CD4-positive, alpha-beta T cell (primary cell): ENCODE measurements at places on chromosomes 6 and 20.

DNA sequence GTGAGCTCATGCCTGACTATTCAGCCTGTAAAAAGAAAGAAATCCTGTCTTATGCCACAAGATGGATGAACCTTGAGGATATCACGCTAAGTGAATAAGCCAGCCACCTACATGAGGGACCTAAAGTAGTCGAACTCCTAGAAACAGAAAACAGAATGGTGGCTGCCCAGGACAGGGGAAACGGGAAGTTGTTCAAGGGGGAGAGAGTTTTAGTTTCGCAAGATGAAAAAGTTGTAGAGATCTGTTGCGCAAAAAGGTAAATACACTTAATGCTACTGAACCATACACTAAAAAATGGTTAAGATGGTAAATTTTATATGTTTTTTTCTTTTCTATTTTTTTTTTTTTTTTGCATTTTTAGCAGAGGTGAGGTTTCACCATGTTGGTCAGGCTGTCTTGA, 74.1 kb upstream of the RALY start:
- no peaks in the 10 kb centered on the region for H3K36me3 ChIP-seq
- no peaks in the 10 kb centered on the region for H3K27me3 ChIP-seq
- peak; percentile 18 for DNase-seq
- no peak overlapping the region for H3K27ac ChIP-seq
- no peak overlapping the region for H3K4me3 ChIP-seq

- no peak for DNase-seq
- H3K27me3 ChIP-seq, result no peaks in the 10 kb centered on the region
- no peak overlapping the region for H3K27ac ChIP-seq
- peaks cover 3% of the 10 kb centered on the region for H3K36me3 ChIP-seq
Measured at GRCh38 chr6:107321793-107322192, 137.6 kb downstream of the PDSS2 start.

- peaks cover 12% of the 10 kb centered on the region for H3K4me1 ChIP-seq
- peak overlapping the region; percentile 15 for H3K4me3 ChIP-seq
- no peaks in the 10 kb centered on the region for H3K36me3 ChIP-seq
Measured at GRCh38 chr6:129280749-129281148, 397.8 kb downstream of the LAMA2 start.

DNA sequence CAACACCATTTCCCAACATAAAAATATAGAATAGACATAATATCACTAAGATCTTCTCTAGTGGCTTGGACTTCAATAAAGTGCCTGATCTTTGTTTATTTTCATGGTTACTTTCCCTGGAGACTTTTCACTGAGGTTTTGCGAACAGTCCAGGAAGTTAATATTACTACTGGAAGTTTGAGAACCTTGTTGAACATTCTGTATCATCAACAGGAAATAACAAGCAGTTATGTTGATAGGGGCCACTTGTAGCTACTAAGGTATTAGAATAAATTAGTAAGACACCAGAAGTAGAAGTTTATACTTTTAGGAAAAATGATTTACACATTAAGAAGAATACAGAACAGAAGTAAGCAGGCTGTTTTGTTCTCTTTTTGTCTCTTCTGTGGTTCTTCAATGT, 180.2 kb downstream of the TFAP2B start:
- no peak for DNase-seq
- H3K27me3 ChIP-seq, result no peaks in the 10 kb centered on the region
- no peak overlapping the region for H3K27ac ChIP-seq
- no peaks in the 10 kb centered on the region for H3K4me1 ChIP-seq
- H3K36me3 ChIP-seq, result no peaks in the 10 kb centered on the region

- H3K27me3 ChIP-seq, result no peaks in the 10 kb centered on the region
- peaks cover 22% of the 10 kb centered on the region for H3K36me3 ChIP-seq
- peak overlapping the region; percentile 62 for H3K27ac ChIP-seq
- H3K4me3 ChIP-seq, result no peak overlapping the region
- DNase-seq, result peak; percentile 73
Measured at GRCh38 chr6:16322666-16323312, 84.4 kb downstream of the GMPR start.

- no peak for DNase-seq
- no peak overlapping the region for H3K27ac ChIP-seq
- H3K27me3 ChIP-seq, result no peaks in the 10 kb centered on the region
- H3K36me3 ChIP-seq, result no peaks in the 10 kb centered on the region
- H3K4me1 ChIP-seq, result peaks cover 6% of the 10 kb centered on the region
Measured at GRCh38 chr20:50372770-50373088, 137.5 kb upstream of the PTPN1 start.

- H3K27me3 ChIP-seq, result no peaks in the 10 kb centered on the region
- no peak for DNase-seq
- no peak overlapping the region for H3K4me3 ChIP-seq
Measured at GRCh38 chr6:128389820-128390534, 130.4 kb downstream of the PTPRK start.

- no peaks in the 10 kb centered on the region for H3K36me3 ChIP-seq
- H3K27me3 ChIP-seq, result peaks cover 11% of the 10 kb centered on the region
- no peak overlapping the region for H3K27ac ChIP-seq
- no peak overlapping the region for H3K4me3 ChIP-seq
- no peak for DNase-seq
Measured at GRCh38 chr6:136994782-136995181, 50.0 kb downstream of the IL20RA start.

DNA sequence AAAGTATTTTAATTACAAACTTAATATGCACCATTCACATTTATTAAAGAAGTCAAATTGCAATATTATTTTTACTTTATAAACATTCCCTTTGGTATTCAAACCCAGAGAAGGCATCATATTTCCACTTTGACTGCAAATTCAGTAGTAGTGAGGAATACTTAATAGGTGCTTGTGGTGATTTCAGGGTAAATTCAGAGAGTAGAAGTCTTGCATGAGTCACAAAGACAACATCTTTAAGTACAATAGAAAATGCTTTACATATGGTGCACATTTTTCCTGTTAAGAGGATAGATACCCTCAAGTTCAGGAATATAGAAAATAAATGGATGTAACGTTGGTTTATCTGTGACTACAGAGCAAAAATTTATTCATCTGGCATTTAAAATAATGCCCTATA, 390.2 kb downstream of the TENT5A start:
- H3K27ac ChIP-seq, result no peak overlapping the region
- H3K27me3 ChIP-seq, result no peaks in the 10 kb centered on the region
- DNase-seq, result no peak
- no peaks in the 10 kb centered on the region for H3K36me3 ChIP-seq
- H3K4me1 ChIP-seq, result no peaks in the 10 kb centered on the region

GRCh38 chr6:108165714-108166663, at the start of gene NR2E1:
TSS of gene NR2E1 (plus strand) at chr6:108166022. CDS start at chr6:108166766, 744 bp downstream.
- no peak within 1 kb of the TSS for H3K4me3 ChIP-seq
- peaks cover 60% of the 10 kb centered on the region for H3K4me1 ChIP-seq
- H3K27me3 ChIP-seq, result peaks cover 100% of the 10 kb centered on the region
- no peak for DNase-seq

DNA sequence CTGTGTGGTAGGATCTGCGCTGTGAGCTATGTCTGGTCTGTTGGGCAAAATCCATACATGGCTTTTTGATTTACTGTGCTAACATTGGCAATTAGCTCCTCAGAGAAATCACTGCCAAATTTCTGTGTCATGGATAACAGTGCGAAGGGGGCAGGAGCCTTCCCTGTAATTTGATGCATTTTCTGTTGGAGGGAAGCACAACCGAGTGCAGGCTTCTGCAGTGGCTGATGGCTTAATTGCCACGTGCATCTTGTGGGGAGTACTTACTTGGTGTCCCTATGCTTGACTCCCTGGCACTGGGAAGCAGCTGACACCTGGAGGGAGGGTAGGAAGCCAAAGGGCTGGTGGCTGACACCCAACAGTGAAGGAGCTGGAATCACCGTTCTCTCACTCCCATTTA, 99.3 kb upstream of the PROKR2 start:
- H3K36me3 ChIP-seq, result no peaks in the 10 kb centered on the region
- no peaks in the 10 kb centered on the region for H3K27me3 ChIP-seq
- H3K4me3 ChIP-seq, result no peak overlapping the region
- H3K27ac ChIP-seq, result no peak overlapping the region
- DNase-seq, result no peak

GRCh38 chr6:158023597-158023939, 41.9 kb downstream of the SYNJ2 start:
- no peak overlapping the region for H3K4me3 ChIP-seq
- peaks cover 37% of the 10 kb centered on the region for H3K4me1 ChIP-seq

- no peak overlapping the region for H3K4me3 ChIP-seq
- peak; percentile 32 for DNase-seq
- H3K4me1 ChIP-seq, result peaks cover 17% of the 10 kb centered on the region
- H3K27ac ChIP-seq, result peak overlapping the region; percentile 49
Measured at GRCh38 chr6:38876475-38876874, 161.4 kb downstream of the DNAH8 start.

GRCh38 chr20:37541326-37541725, 13.7 kb upstream of the BLCAP start:
- H3K27me3 ChIP-seq, result no peaks in the 10 kb centered on the region
- no peak overlapping the region for H3K4me3 ChIP-seq
- no peak for DNase-seq
- no peaks in the 10 kb centered on the region for H3K36me3 ChIP-seq
- H3K4me1 ChIP-seq, result no peaks in the 10 kb centered on the region

- no peak for DNase-seq
- no peak overlapping the region for H3K27ac ChIP-seq
- no peaks in the 10 kb centered on the region for H3K36me3 ChIP-seq
- H3K27me3 ChIP-seq, result no peaks in the 10 kb centered on the region
Measured at GRCh38 chr6:19434065-19434464, 403.1 kb upstream of the ID4 start.

DNA sequence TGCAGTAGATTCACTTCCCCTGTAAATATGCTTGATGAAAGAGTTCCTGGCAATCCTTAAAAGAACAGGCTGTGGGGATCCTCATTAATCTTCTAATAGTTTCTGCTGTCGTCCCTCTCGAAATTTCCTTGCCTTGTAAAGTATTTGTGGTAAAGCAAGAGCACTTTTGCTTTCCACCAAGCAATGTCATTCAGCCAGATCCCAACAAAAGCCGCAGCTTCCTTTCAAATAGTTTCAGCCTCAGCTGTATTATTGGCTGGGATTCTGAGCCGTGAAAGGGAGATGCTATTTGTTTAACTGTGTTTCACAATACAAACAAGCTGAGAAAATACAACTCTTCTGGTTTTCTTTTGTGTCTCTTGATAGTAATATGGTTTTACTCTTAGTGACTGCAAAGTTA, 48.9 kb upstream of the EPHA7 start:
- no peaks in the 10 kb centered on the region for H3K4me1 ChIP-seq
- H3K27me3 ChIP-seq, result no peaks in the 10 kb centered on the region
- no peak for DNase-seq
- H3K4me3 ChIP-seq, result no peak overlapping the region
- no peaks in the 10 kb centered on the region for H3K36me3 ChIP-seq
- no peak overlapping the region for H3K27ac ChIP-seq

DNA sequence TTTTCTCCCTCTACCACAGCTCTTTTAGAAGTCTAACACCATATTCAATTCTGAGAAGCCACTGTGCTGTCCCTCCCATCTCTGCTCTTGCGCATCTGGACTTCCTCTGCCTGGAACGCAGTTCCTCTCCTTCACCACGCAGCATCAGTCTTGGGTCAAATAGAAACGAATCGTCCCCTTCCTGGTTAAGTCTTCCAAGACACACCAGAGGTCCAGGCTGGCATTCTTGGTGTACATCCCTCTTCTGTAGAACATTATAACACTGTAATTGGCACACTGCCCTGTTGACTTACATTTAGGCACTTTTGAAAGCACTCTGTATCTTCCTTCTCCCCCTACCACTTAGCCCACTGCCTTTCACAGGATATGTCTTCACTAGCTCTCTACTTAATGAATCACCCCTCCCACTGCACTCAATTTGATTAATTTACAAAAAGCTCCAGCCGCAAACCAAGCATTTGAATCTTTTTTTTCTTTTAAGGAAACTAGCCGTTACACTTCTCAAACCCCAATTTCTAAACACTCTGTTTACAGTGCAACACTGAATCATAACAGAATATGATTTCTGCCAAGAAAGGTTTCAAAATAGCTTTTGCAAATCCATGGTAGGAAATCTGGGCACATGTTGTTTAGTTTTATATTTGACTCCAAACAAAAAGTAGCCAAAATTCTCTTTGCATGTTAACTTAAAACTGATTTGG, 140.8 kb upstream of the CARMIL1 start:
- H3K36me3 ChIP-seq, result peaks cover 3% of the 10 kb centered on the region
- H3K27me3 ChIP-seq, result no peaks in the 10 kb centered on the region
- peak; percentile 84 for DNase-seq

DNA sequence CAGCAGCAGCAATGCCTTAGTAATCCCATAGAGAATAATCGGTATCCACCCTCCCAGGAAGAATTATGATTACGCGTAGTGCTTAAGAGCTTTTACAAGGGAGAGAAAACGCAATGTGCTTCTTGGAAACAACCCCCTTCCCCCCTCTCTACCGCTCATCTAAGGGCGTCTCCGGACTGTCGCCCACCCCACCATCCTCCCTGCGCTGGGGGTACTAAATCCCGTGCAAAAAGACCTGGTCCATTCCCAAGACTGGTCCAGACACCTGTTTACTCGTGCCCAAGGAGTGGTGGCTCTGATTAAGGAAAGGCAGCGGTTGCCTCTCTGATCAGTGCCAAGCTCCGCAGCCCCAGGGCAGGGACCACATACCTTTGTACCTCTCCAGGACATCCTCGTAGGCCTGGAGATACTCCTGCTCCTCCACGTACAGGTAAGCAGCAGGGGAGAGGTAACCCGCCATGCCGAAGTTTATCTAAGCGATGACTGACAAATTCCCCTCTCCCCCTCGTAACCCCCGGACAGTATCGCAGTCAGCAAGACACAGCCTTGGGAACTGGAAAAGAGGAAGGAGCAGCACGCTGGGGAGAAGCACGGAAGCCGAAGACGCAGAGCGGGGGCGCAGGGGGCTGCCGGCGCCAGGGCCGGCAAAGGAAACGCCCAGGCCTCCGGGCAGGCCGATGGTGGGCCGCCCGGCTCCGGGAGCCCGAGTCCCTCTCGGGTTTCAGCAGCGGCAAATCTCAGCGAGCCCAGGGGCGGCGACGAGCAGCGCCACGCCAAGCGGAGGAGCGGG, 112.0 kb upstream of the BEND6 start:
- no peak for DNase-seq
- peak overlapping the region; percentile 15 for H3K4me3 ChIP-seq
- peaks cover 9% of the 10 kb centered on the region for H3K4me1 ChIP-seq

DNA sequence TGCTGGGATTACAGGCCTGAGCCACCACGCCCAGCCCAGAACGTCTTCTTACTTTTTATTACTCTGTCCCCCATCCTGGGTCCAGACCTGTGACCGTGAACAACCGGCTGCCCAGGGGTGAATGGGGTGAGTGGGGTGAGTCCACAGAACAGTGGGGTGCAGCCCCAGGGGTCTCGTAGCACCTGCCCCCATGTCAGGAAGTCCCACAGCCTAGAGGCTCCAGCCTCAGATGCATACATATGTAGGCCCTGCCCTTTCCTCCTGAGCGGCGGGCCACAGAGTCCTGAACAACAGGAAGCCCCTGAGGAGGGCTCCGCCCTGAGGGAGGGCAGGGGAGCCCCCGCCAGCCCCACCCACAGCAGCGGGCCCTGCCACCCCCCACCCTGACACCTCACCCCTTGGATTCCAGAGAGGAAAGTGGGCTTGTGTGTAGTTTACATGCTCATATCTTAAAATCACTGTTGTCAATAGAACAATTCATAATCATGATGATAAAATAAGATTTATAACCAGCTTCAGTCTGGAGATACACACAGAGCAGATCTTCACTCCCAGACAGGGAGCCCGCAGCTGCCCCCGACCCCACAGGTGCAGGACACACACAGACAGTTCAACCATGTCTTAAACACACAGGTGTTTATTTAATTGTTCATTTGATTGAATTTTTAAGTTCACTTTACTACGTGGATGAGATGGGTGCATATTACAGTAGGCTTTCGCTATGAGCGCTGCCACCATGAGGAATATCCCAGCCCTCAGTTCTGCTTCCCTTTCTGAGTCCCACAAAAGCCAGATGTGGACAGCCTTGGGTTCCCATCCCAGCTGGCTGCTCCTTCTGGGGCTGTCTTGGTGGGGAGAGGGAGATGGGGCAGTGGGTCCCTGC, 12.4 kb upstream of the GMEB2 start:
- peaks cover 5% of the 10 kb centered on the region for H3K36me3 ChIP-seq
- peaks cover 71% of the 10 kb centered on the region for H3K4me1 ChIP-seq
- peak overlapping the region; percentile 72 for H3K27ac ChIP-seq
- DNase-seq, result peak; percentile 88
- H3K4me3 ChIP-seq, result peak overlapping the region; percentile 91
